ENCODE measurements at places on chromosomes 12 and 14.

DNA sequence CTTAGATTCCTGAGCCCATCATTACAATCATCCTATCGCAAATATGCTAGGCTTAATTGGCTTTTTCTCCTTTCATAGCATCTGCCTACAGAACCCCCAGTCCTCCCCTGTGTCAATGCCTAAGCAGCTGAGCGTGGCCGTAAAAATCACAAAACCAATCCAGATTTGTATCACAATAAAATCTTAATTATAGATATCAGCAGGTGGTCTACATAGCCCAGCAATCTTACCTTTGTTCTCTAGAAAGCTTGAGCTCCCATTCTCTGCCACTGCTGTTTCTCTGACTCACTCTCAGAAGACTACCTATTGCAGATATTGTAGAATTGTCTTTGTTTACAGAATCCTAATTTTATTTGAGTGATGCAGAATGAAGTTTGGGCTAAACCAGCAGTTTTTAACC, 37.9 kb upstream of the PPM1A start:
- no peak for DNase-seq

DNA sequence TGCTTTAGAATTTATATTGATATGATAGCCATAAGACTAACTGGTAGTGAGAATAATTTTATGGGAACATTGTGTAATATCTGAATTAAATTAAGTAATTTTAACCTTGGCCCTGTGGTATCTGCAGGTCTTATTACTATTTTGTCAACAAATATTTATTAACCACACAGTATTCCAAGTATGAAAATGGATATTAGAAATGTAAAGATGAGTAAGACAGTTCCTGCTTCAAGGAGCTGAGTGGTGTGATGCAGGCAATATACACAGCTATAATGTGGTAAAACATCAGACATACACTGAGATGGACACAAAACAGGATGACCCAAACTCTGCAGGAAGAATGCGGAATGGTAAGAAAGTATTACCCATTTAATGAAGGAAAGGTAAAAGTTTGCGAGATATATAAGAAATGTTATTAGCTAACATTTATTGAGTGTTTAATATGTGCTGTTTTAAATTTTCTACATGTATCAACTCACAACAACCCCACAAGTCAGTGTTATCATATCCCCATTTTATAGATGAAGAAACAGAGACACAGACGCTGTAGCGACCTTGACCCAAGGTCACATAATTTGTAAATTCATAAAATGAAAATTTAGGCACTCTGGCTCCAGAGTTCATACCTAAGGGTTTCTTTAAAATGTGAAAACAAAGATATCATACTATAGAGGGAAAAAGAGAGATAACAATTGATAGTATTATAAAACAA, 12.7 kb downstream of the ABCD2 start:
- DNase-seq: no peak

GRCh38 chr12:99910342-99910741, 74.4 kb downstream of the ANKS1B start:
- no peak for DNase-seq

DNA sequence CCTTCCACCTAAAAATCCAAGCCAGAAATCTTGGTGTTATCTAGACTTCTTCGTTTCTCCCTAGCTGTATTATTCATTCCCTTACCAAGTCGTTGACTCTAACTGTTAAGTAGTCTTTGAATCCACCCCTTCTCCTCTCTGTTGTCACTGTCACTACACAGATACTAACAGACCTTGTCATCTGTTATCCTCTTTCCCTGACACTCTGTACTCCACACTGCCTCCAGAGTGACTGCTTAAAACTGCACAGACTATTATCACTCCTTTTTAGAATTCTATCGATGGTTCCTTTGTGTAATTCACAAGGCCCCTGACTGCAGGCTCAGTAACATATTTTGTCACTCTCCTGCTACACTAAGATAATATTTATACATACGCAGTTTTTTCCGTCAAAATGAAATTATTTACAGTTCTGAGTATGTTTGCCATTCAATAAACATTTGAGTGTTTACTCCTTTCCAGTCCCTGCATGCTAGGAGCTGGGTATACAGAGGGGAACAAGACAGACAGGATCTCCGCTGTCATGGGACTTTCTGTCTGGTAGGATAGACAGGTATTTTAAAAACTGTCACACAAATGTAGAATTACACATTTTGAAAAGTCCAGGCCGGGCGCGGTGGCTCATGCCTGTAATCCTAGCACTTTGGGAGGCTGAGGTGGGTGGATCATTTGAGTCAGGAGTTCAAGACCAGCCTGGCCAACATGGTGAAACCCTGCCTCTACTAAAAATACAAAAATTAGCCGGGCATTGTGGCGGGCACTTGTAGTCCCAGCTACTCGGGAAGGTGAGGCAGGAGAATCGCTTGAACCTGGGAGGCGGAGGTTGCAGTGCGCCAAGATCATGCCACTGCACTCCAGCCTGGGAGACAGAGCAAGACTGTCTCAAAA, 3.8 kb downstream of the MARS1 start:
- no peak for DNase-seq

- peak; percentile 69 for DNase-seq
Measured at GRCh38 chr12:57063991-57064685, 14.2 kb upstream of the MYO1A start.

DNA sequence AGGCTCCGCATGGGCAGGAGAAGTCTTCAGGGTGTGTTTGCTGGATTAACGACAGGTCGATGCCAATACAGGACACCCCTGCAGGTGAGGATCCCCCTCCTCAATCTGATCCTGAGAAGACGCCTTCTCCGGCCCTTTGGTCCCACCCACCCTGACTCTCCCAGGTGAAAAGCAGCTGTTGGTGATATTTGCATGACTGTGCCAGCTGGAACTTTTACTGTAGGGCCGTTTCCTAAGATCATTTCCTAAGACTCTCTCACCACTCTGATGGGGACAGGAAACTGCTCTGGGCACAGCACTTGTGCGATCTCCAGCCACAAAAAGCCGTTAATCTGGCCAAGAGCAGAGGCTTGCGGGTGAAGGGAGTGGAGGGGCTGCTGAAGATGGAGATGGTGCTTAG, 16.8 kb upstream of the EIF5 start:
- DNase-seq: no peak

DNA sequence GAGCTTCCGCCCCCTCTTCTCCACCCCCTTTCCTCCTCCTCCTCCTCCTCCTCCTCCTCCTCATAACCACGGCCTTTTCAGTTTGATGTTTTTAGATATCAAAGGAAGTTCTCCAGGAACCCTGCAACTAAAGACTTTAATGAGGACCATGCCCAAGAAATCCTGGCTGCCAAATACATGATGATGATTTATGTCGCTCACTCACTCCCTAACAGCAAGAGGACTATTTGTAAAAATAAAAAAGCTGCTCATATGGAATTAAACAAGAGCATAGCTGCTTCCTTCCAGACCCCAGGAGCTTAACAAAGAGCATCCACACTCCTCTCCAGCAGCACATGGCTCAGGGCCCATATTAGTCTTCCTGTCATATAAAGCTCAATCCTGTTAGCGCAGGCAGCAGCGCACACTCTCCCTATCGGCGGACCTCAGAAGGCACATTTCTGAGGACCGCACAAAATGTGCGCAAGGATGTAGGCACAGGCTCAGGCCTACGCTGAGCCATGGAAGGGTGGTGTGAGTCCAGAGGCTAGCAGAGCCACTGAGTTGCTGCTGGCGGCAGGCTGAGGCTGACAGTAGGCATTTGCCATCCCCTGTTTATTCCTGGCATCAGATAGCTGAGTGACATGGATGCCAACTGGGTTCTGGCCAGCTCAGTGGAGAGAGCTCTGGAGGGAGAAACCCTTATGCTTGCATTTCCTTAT, 232.8 kb downstream of the MSRB3 start:
- no peak for DNase-seq

GRCh38 chr12:90042920-90043641, 334.4 kb upstream of the ATP2B1 start:
- no peak for DNase-seq

- no peak for DNase-seq
Measured at GRCh38 chr12:6647083-6647604, at the start of gene ACRBP. Gene ACRBP (minus strand): TSS chr12:6647432. CDS start chr12:6647366, 66 bp downstream.

DNA sequence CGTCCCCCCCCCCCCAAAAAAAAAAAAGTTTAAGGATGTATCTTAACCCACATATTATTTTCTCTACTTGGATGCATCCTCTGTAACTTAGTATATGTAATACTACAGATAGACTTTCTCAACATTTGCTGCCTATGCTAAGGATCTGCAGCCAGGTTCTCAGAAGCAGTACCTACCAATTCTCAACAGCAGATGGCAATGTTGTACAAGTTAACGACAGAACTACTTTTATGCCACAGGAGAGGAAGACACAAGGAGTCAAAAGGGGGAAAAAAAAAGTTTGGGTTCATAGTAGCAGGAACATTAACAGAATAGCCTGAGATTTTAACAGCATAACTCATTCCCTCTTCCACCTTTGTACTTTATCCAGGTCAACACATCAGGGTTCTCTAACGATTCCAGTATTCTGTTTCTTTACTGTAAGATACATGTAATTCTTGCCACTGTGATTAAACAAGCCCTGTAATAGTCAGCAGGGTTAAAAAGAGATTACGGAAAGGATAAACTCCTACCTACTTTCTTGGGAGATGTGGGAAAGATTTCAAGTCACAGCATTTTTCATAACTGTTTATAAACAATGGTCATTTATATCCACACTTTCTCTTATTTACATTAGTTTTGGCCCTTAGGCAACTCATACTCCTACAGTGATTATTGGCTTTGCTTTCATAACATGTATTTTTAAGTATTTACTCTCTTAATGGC, 5.7 kb upstream of the NEK9 start:
- DNase-seq: peak; percentile 80

DNA sequence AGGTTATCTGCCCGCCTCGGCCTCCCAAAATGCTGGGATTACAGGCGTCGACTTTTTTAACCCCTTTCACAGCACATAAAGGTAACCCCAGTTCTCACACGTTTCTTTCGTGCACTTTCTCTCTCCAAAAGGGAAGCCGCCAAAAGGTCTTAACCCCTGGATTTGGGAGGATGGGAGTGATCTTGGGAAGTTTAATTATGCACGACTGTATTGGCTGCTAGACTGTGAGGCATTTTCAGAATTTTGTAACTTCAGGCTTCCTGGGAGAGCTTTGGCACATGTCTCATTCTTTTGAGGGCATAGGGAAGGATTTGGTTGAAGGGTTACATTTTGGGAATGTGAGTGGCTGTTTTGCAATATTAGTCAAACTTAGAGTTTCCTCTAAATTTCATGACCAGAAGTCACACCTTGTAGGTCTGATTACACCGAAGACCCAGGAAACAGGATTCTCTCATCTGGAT, 1.4 kb upstream of the SMARCC2 start:
- DNase-seq: no peak

DNA sequence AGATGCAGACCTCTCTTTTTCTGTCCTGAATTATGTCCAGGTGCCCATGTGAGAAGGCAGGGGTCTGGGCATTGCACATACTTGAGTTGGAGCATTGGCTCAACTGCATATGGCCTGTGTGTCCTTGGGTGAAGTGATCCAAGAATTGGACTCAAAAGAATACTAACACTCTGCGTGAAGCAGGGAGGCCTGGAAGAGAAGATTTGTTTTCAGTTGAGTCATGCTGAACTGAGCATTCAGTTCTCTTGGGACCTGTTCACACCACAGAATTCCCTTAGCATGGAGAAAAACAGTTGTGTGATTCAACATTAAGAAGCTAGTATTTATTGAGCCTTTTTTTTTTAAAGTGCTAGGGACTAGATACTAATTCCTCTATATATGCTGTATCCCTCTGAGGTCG, 164.7 kb upstream of the TBX3 start:
- no peak for DNase-seq

- DNase-seq: no peak
Measured at GRCh38 chr14:68104518-68104917, 284.9 kb downstream of the RAD51B start.

DNA sequence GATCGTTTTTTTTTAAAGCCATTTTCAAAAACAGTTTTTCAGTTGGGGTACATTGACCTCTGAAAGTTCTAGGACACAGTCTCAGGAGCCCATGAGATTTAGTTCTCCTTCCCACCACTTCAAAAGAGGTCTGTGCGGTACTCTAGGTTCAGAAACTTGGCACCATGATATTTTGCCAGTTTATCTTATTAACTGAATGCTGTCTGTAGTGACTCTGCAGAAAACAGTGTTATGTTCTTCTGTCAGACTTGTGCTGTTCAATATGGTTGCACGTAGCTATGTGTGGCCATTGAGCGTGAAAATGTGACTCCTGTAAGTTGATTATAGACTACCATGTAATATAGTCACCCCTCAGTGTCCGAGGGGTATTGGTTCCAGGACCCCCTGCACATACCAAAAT, 35.9 kb downstream of the CRADD start:
- no peak for DNase-seq

GRCh38 chr14:88168498-88169165, 154.4 kb downstream of the KCNK10 start:
- peak; percentile 75 for DNase-seq

- no peak for DNase-seq
Measured at GRCh38 chr12:54657105-54657607, 9.0 kb upstream of the DCD start.

- no peak for DNase-seq
Measured at GRCh38 chr14:59246566-59246965, 58.1 kb downstream of the DAAM1 start.

- no peak for DNase-seq
Measured at GRCh38 chr12:27549801-27550652, 26.0 kb downstream of the PPFIBP1 start.

- DNase-seq: no peak
Measured at GRCh38 chr12:43728117-43728516, 30.5 kb downstream of the PUS7L start.

DNA sequence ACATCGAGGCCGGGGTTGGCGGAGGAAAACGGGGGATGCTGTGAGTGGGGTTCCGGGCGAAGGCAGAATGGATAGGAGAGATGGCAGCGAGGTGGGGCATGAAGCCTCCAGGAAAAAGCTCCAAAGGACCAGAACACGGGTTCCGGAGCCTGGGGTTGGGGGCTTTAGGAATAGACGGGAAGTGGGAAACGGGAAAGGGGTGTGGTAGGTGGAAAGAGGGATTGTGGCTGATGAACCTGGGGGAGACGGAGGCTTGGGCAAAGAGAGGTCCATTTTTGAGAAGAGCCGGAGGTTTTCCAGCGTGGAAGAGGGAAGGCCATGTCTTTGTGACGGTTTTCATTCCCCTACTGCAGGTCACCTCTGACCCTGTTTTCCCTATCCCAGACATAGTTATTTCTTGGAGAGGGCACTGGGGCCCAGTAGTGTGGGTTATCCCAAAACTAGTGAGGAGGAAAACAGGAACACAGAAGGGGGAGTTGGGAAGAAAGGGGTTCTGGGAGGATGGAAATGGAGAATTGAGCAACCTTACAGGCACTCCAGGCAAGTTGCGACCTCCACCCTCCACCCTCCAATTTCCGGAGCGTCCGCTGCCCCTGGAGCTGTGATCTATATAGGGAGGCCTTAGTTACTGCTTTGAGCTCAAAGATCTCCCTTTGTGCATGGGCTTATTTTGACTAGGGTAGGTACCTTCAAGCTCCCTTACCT, 1.1 kb downstream of the ATN1 start:
- no peak for DNase-seq

All from CD4-positive, alpha-beta T cell treated with Interleukin-15 for 4 hours (primary cell).